CD4-positive, alpha-beta T cell (primary cell): ENCODE measurements at places on chromosomes 5 and 9.
A peak's percentile ranks its signal among the peaks of the same experiment; 100 is the strongest.

GRCh38 chr5:72388646-72389045 is 68.5 kb downstream of the PTCD2 start:
- no peak for DNase-seq

DNA sequence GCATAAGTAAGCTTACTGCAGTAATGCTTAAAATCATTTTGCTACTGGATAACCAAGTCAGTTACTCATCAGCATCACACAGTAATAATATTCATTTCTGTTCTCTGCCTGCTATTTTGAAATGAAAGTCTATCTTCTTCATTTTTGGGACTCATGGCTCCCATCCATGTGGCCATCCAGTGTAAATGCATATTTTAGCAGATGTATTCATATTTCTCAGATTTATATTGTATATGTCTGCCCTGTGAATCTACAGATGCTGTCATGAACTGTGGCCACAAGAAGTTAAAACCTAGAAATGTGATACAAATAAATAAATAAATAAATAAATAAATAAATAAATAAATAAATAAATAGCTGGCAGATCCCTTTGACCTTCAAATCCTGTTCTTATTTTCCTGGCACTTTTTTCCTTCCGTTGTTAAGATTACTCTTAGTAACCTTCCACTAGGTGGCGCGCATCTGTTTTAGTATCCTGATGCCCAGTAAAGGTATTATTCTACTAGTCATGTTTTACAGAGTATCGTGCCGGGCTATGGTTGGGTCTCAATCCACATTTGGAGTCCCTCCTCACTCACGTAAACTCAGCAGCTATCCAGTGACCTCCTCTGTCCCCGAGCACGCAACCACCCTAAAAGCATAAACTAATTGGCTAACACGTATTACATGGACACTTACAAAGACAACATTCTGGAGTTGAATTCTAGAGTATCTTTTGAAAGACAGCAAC is 79.2 kb upstream of the IL7R start:
- peak; percentile 71 for DNase-seq

- DNase-seq = no peak
These were observed 146.8 kb upstream of the TBC1D2 start for GRCh38 chr9:98402019-98402840.

GRCh38 chr9:81480828-81481604 is 208.3 kb downstream of the TLE1 start:
- DNase-seq = no peak

GRCh38 chr9:129225815-129226214 is 47.8 kb upstream of the IER5L start:
- peak; percentile 49 for DNase-seq
